ENCODE measurements at places on chromosomes 12 and 14.

- DNase-seq, result no peak
Measured at GRCh38 chr14:92684801-92685560, 63.4 kb downstream of the LGMN start.

DNA sequence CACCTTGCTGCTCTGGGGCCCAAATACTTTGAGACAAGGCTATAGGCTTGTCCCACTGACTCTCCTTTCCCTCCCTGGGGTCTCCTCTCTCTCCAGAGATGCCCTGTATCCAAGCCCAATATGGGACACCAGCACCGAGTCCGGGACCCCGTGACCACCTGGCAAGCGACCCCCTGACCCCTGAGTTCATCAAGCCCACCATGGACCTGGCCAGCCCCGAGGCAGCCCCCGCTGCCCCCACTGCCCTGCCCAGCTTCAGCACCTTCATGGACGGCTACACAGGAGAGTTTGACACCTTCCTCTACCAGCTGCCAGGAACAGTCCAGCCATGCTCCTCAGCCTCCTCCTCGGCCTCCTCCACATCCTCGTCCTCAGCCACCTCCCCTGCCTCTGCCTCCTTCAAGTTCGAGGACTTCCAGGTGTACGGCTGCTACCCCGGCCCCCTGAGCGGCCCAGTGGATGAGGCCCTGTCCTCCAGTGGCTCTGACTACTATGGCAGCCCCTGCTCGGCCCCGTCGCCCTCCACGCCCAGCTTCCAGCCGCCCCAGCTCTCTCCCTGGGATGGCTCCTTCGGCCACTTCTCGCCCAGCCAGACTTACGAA, 3.1 kb downstream of the NR4A1 start:
- no peak for DNase-seq

DNA sequence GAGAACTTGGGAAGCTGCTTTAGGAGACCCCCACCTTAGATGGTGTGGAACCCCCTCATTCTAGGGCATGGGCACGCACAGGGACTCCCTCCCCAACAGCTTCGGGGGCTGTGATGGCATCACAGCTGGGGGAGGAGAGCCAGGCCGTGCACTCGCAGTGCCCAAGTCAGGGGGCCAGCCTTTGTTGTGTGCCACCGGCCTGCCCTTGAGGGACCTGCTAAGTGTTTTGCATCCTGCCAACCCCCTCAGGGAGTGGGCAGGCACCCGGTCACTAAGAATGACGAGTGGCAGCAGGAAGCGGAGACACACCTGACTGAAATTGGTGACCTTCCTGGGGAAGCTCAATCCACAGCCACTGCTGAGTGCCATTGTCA, 334.9 kb upstream of the SFSWAP start:
- DNase-seq, result no peak

- DNase-seq, result no peak
Measured at GRCh38 chr12:49131894-49132461, 783 bp upstream of the TUBA1B start.

Measured in neural crest cell (in vitro differentiated cells).